ENCODE measurements at places on chromosomes 12 and 14.

GRCh38 chr14:63231766-63232165 is 27.5 kb downstream of the RHOJ start:
- no peak for DNase-seq

GRCh38 chr14:106879241-106879640 is 1352.9 kb downstream of the TMEM121 start:
- no peak for DNase-seq

GRCh38 chr14:26261368-26262122 is 336.3 kb downstream of the NOVA1 start:
- DNase-seq, result no peak

GRCh38 chr14:93926245-93926872 is 785 bp upstream of the FAM181A start:
- peak; percentile 65 for DNase-seq

- DNase-seq, result no peak
Observed at GRCh38 chr12:116609319-116610114, 50.3 kb downstream of the MAP1LC3B2 start.

GRCh38 chr12:47302111-47302671 is 222.4 kb upstream of the AMIGO2 start:
- no peak for DNase-seq

DNA sequence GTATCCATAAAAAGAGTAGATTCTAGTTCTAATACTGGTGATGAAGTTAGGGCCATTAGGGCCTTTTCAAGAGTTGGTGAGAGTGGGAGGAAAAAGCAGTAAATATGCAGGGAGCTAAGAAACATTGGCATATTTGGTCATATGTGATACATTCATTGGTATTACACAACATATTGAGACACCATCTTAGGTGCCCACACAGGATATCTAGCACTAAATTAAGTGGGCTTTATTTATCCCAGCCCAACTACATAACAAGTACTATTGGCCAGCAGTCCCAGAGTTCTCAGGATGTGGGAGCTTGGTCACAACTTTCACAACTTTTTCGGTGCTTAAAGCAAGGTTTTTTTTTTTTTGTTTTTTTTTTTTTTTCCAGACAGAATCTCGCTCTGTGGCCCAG is 2.0 kb upstream of the ING4 start:
- no peak for DNase-seq

DNA sequence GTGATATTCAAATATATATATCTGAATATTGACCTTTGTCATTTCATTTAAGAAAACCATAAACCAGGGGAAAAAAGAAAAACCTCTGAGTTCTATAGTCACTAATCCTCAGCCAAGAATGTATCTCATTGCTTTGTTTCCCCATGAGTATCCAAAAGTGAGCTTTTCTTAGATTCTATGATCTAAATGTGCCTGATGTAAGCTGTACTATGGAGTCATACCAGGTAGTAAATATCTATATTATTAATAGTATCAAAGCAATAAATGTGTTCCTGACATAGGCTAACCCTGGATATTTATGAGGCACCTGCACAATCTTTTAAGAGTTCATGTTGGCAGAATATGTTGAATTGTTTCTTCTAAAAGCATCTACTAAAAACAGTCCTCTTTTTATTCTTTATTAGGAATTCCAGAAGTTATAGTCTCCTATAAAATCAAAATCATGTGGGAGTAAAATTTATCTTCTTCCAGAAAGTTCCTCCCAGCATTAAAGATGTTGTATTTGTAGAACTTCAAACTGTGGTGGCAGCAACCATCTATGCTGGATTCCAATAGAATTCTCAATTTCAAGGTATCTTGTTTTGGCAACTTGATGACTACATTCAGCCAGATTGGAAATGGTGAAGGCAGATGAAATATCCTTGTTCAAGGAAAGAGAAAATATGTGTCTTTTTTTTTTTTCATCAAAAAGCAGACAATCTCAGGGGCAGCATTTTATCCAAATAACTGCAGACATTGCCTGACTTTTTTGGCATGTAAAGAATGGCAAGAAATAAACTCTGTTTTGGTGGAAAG is 139.7 kb upstream of the RASSF8 start:
- DNase-seq, result no peak

DNA sequence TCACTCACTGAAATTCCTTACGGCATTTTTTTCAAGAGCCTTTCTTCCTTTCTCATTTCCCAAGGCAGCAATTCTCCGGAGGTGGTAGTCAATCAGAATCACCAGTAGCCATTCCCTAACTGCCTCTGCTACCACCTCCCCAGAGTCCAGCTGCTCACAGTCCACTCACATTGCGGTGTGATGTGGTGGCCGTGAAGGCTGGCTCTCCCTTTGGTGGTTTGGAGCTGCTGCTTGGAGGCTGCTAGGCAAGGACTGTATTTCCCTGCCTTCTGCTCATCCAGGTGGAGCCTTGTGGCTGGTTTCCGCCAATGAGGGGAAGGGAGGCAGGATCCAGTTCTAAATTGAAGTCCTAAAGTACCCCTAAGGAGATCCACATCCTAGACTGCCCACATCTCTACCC is 222.0 kb downstream of the ANO2 start:
- no peak for DNase-seq

DNA sequence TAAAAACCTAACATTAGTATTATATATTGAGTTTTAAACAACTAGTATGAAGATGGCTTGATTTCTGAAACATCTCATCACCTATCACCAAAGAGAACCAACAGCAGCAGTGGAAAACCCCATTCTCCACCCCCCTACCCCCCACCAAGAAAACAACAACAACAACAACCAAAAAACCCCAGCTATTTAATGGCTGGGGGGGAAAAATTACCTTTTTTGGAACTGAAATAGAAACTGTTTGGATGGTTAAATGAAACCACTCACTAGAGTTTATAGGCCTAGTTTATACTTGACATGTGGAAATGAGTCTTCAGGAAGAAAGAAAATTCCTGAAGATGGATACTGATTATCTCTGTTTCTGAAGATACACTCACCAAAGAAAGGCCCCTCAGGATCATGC is 30.3 kb downstream of the PPP2R5E start:
- DNase-seq, result no peak

GRCh38 chr12:108305520-108305919 is 33.6 kb downstream of the CMKLR1 start:
- DNase-seq, result peak; percentile 12

DNA sequence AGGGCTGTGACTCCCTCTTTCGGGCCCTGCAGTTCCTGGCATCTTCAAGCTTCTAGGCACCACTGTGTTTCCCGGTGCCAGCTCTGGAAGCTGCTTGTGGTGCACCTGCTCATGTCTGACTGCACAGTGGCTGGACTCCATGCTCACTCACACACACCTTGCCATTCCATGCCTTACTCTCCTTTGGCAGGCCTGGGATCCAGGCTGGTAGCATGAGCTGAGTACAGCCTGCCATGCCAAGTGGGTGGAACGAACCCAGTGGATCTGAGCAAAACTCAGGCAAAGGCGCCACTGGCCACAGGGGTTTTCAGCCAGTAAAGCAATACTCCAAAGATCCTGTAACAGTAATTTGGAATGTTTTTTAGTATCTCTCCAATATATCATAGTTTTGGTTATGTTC is 902.7 kb upstream of the USP15 start:
- no peak for DNase-seq

- peak; percentile 15 for DNase-seq
Observed at GRCh38 chr12:47079468-47079980, at the start of the genes AMIGO2 and PCED1B. AMIGO2 (minus strand) TSS chr12:47079959; CDS start chr12:47079002, 957 bp downstream. PCED1B (plus strand) TSS chr12:47079621; CDS start chr12:47235064, 155,443 bp downstream.

DNA sequence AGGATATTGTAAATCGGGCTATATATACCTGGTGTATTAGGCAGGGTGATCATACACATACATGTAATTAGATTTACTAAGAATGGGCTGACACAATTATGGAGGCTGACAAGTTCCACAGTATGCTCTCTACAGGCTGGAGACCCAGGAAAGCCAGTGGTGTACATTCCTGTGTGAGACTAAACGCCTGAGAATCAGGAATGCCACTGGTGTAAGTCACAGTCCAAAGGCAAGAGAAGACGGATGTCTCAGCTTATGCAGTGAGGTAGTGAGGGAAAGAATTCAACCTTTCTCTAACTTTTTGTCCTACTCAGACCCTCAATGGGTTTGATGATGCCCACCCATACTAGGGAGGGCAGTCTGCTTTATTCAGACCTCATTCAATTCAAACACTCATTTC is 57.1 kb downstream of the METTL25 start:
- no peak for DNase-seq

- DNase-seq, result no peak
Observed at GRCh38 chr12:116759783-116760621, 21.9 kb downstream of the RNFT2 start.

GRCh38 chr12:122593910-122594309 is 66.9 kb downstream of the KNTC1 start:
- DNase-seq, result no peak

DNA sequence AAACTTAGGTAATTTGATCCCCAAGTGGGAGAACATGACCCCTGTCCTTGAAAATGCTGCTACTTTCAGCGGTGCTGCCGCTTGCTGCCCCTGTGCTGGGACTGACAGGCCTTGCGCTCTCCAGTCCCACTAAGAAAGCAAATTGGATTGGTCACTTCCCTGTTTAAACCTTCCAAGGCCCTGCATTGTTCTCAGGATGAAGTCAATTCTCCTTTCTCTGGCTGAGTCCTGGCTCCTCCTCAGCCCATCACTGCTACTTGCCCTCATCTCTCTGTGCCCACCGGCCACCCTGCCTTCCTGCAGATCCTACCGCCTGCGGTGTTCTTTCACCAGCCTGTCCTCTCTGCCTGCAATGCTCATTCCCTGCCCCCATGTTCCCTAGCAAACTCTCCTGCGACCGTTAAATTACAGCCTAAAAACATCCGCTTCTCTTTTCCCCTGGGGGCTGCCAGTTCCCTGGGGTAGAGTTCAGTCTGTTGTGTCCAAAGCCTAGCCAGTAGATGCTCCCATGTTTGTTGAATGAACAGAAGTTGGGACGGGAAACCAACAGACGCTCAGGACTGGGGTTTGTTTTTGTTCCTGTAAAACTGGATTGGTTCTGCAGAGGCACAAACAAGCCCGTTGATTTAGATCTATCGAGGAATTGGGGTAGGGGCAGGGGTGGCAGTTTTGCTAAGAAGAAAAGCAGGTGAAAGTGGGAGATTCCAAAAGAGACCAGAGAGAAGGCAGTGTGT is 127.3 kb upstream of the HIF1A start:
- no peak for DNase-seq

DNA sequence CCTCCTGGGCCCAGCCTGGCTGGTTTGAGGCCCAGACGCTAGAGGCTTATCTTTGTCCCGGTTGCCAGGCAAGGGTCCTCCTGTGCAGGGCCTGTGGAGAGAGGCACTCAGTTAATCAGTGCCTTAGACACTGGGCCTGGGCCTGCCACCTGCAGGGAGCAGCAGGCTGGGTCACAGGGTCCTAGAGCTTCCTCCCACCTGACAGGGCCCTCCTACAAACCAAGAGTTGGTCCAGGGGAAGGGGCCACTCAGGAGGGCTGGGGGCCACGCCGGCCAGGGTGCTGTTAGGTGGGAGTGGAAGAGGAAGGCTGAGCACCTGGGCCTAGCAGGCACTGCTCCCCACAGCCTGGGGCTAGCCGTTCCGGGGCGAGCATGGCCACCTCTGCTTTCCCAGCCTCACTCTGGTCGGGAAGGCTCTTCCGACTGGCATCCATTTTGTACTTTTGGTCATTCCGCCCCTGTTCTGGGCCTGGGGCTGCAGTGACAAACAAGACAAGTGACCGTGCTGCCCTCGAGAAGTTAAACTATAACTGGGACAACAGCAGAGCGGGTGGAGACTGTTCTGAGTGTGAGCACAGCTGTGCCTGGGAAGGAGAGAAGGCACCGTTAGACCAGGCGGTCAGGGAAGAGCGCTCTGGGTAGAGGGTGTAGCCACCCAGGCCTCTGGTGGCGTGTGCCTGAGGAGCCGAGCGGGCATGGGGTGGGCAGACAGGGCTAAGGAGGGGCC is 27.2 kb downstream of the FBRSL1 start:
- no peak for DNase-seq

DNA sequence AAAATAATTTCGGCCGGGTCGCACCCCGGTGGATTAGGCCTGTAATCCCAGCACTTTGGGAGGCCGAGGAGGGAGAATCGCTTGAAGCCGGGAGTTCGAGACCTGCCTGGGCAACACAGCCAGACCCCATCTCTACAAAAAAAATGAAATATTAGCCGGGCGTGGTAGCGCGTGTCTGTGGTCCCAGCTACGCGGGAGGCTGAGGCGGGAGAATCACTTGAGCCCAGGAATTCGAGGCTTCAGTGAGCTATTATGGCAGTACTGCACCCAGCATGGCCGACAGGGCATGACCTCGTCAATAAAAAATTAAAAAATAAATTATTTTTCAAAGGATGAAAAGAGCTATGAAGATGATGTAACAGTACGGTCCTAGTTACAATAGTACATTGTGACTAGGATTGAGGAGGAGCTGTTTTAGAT is 523 bp downstream of the GTF2H3 start:
- no peak for DNase-seq

DNA sequence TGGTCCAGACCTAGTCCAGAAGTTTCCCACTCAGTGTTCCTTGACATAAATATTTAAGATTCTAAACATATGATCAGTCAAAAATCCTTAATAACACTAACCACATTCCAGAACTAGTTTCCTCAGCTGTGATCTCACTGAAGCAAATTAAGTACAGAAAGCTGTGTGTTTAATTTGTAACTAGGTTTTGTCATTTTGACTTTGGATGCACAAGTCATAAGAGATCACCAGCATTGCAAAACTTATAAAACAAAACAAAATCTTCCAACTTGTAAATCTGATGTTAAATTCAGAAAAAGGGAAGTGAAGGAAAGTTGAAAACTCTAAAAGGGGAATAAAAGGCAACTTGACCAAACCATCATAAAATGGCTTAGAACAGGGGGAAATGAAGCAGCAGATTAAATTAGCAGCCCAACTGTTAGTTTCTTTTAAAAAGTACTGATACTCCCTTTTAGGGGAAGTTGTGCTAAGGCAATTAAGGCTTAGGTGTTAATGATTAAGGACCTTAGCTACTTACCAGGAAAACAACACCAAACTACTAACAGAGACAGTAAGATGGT is 56.6 kb downstream of the SH2B3 start:
- no peak for DNase-seq

- DNase-seq, result no peak
Observed at GRCh38 chr14:35383569-35384454, 20.7 kb downstream of the NFKBIA start.

GRCh38 chr12:77996670-77997069 is 166.0 kb downstream of the NAV3 start:
- no peak for DNase-seq

DNA sequence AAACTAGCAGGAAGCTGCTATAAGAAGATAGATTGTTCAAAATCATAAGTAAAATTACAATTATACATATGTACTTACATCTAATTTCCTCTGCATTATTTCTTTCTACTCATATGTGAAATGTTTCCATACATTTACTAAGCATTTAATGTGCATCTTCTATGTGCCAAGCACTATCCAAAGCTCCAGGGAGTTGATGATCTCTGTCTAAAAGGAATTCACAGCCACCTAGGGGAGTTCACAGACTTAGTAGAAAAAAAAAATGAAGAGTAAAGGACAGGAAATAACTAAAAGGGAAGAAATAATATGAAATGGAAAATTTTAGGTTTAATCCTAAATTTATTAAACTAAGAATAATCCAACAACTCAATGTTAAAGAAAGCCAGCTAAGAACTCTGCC is 91.7 kb downstream of the EFCAB11 start:
- DNase-seq, result no peak

GRCh38 chr14:95895720-95896119 is 19.1 kb downstream of the TUNAR start:
- DNase-seq, result no peak

- DNase-seq, result no peak
Observed at GRCh38 chr14:101134851-101135433, 231.4 kb upstream of the RTL1 start.

- DNase-seq, result no peak
Observed at GRCh38 chr12:125860672-125861288, 795.5 kb downstream of the AACS start.

All from nucleus accumbens (tissue), 56 donors.